Diencephalon (tissue), 1 donor: ENCODE measurements at places on chromosomes 7 and 10. TPM values are rescaled to one million over a fixed set of nuclear protein-coding genes. Genes with fewer than 3 reads are reported as not detected.

Gene C10orf67
- total RNA-seq: 1.2 TPM

Gene OR2A42
- total RNA-seq: under 0.01 TPM

Gene IQUB
- 8.5 TPM for total RNA-seq

Gene PAPSS2
- total RNA-seq: 3.7 TPM

Gene WNT2
- total RNA-seq: 2.3 TPM

Gene H2BK1
- total RNA-seq: not detected

Gene STEAP1B
- total RNA-seq: 1.8 TPM

Gene DPP6
- total RNA-seq: 85.1 TPM

Gene CFAP46
- 9.2 TPM for total RNA-seq

Gene C10orf105
- 2.1 TPM for total RNA-seq

Gene KLF14
- 0.23 TPM for total RNA-seq

Gene ABCC2
- 1.6 TPM for total RNA-seq

Gene SNCG
- 29.1 TPM for total RNA-seq

Gene C7orf33
- not detected for total RNA-seq

Gene FRAT1
- 6.0 TPM for total RNA-seq

Gene CTAGE15
- total RNA-seq: 0.69 TPM

Gene MBLAC1
- total RNA-seq: 5.3 TPM

Gene DYNC1I1
- total RNA-seq: 51.2 TPM

Gene AGR2
- 0.46 TPM for total RNA-seq

Gene GIMAP8
- total RNA-seq: 2.8 TPM

Gene CYP2C19
- not detected for total RNA-seq

Gene ACBD7
- 54.2 TPM for total RNA-seq

Gene TMEM270
- total RNA-seq: not detected

Gene NRF1
- total RNA-seq: 25.6 TPM

Gene TDRD1
- total RNA-seq: 1.4 TPM

Gene MSS51
- total RNA-seq: 3.5 TPM

Gene SPDYE2
- total RNA-seq: 0.23 TPM

Gene RNF133
- total RNA-seq: 0.23 TPM

Gene ZNF736
- 50.7 TPM for total RNA-seq

Gene TMEM229A
- 4.6 TPM for total RNA-seq

Gene SPDYE5
- not detected for total RNA-seq

Gene UCN3
- total RNA-seq: not detected

Gene GBX1
- total RNA-seq: 1.6 TPM
